ENCODE measurements at places on chromosomes 2 and 18.

DNA sequence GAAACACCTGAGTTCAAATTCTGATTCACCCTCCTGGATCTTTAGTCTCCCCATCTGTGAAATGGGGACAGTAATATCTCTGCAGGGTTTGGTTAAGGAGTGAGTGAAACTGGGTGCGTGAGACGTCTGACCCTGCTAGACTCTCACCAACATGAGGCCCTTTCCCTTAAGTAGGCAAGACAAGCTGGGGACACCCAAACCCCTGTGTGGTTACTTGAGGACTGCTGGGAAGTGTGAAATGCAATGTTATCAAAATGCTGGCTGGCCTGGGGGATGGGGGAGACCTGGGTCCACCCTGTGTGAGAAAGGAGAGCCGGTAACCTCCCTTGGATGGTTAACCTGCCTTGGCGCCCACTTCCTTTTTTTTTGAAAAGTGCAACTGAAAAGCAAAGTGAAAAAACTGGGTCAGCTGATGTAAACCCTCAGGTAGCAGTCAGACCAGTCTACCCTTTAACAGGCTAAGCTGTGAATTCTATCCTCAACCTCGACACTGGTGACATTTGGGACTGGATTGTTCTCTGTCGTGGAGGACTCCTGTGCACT lies 82.3 kb downstream of the INPP5D start:
- DNase-seq, result no peak

DNA sequence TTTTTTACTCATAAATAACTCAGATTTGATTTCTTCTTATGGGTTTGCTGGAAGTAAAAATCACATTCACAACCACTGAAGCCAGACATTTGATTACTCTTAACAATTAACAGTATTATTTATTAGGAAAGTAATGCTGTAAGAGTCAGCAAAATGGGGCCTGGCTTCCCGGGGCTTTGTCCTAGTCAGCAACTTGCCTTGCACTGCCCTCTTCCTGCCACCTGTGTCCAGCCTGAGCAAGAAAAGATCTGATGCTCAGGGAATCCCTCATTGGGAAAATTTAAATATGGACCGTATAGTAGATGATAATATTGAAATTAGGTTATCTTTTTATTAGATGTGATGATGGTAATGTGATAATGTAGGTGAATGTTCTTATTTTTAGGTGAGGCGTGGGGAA lies 30.8 kb upstream of the ACYP2 start:
- DNase-seq, result no peak

GRCh38 chr2:186031229-186031628 lies 292.6 kb downstream of the FSIP2 start:
- no peak for DNase-seq

DNA sequence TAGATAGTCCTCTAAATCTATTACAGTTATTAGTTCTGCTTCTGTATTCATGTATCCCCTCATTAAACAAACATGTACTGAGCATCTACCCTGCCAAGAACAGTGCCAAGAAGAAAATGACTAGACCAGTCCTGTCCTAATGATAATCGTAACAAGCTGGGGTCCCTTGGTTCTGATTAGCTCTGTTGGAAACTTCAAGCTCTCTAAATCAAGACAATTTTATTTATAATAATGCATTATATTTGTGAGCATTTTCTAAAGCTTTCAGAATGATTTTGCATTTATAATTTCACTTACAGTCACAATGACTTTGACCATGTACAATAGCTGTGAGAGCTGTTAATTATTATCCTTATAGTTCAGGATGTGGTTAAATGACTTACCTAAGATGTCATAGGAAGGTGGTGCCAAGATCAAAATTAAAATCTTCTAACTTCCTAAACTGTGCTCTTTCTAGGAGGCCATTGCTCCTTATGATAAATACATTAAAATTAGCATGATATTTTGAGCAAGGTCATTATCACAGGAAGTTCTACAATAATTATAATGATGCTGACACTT lies 336.5 kb upstream of the SLC39A10 start:
- no peak for DNase-seq

DNA sequence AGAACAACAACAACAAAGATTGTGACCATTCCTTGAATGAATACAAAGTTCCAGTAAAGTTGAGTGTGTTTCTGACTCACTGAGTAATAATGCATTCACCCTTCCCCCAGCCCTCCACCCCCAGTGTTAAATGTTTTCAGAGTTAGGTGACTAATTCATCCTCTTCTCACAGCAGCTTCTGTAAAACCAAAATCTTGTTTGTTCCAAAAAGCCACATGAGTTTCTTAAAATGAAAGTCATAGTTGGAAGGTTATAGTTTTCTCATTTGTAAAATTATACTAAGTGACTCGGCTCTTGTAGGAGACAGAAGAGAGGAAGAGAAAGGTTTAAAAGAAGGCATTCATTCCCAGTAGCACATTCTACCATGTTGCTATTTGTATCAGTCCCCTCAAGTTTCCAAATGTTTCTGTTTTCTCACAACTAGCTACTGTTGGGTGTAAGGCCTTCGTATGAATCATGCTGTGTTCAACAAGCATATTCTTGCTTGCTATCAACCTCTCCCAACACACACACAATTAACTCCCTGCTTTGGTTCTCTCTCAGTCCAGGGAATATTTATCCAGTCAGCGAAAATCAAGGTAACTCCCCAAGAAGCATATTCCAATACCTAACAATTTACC lies 75.3 kb downstream of the MBD2 start:
- peak; percentile 31 for DNase-seq

GRCh38 chr2:60555783-60556139 lies 2.3 kb upstream of the BCL11A start:
- DNase-seq, result no peak

Data from stimulated activated CD4-positive, alpha-beta T cell treated with anti-CD3 and anti-CD28 coated beads, Interleukin-2, amount 100 ng/mL, for 48 hours (primary cell).